ENCODE measurements at places on chromosomes 11 and 22. TPM values are rescaled to one million over a fixed set of nuclear protein-coding genes. Genes with fewer than 3 reads are reported as not detected.

GRCh38 chr22:35582218-35582860 lies 34.8 kb downstream of the MB start:
- no peak for DNase-seq

DNA sequence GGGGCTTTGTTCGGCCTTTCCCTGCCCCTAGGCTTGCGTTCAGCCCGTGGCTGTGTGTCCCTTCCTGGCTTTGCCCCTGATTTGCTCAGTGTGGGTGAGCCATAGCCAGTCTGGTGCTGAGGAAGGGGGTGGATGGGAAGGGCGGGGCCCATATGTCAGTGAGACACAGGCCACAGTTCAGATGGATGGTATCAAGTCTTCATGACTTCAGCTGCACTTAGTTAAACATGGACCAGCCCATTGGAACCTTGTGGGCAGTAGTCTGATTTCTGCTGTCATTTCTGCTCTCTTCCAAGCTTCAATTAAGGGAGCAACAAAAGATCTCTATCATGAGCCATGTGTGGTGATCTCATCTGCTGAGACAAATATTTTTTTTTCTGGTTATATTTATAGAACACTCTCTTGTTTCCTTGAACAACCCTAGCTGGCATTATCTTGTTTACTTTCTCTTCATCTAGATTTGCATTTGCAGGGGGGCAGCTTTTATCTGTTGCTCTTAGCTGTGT lies 21.6 kb upstream of the PEX26 start:
- DNase-seq, result no peak

DNA sequence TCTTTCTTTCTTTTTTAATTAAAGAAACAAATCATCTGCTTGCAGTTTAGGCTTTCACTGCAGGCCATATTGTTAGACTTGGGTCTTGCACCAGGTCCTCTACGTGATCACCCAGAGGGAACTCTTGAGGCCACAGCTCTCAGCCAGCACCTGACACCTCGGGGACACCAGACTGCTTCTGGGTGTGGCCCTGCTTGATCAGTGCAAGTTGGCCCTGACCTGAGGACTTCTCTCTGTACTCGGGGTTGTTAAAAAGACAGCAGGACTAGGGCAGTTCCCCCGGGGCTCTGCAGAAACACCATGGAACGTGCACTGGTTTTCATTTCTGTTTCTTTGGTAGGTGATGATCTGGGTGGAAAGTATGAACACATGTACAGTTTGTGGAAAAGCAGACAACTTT lies 51.2 kb upstream of the MYO18B start:
- no peak for DNase-seq

GRCh38 chr22:37184380-37184755 lies 3.7 kb downstream of the C1QTNF6 start:
- no peak for DNase-seq

GRCh38 chr22:39479254-39479653 lies 22.4 kb downstream of the MGAT3 start:
- no peak for DNase-seq

DNA sequence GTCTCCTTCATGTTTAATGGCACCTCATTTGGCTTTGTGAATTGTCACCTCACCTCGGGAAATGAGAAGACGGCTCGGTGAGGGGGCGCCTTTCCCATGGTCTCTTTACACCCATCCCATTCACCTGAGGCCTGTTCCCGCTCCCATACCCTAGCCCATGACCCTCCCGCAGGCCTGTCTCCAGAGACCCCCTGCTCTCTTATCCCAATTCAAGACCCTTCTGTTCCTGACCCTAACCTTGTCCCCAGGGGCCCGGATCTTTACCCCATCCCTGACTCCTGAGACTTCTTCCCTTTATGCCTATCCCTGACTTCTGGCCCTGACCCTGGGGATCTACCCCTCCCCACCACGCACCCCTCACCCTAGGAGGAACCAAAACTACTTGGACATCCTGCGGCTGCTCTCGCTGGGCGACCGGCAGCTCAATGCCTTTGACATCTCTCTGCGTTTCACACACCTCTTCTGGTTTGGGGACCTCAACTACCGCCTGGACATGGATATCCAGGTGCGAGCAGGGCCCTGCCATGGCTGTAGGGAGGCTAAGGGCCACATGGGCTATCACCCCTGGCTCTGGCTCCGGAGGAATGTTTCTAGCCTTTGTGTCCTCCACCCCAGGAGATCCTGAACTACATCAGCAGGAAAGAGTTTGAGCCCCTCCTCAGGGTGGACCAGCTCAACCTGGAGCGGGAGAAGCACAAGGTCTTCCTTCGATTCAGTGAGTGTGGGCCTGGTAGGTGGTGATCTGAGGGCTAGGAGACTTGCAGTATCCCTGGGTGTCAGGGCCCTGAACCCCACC lies 7.9 kb downstream of the INPPL1 start:
- peak; percentile 37 for DNase-seq

DNA sequence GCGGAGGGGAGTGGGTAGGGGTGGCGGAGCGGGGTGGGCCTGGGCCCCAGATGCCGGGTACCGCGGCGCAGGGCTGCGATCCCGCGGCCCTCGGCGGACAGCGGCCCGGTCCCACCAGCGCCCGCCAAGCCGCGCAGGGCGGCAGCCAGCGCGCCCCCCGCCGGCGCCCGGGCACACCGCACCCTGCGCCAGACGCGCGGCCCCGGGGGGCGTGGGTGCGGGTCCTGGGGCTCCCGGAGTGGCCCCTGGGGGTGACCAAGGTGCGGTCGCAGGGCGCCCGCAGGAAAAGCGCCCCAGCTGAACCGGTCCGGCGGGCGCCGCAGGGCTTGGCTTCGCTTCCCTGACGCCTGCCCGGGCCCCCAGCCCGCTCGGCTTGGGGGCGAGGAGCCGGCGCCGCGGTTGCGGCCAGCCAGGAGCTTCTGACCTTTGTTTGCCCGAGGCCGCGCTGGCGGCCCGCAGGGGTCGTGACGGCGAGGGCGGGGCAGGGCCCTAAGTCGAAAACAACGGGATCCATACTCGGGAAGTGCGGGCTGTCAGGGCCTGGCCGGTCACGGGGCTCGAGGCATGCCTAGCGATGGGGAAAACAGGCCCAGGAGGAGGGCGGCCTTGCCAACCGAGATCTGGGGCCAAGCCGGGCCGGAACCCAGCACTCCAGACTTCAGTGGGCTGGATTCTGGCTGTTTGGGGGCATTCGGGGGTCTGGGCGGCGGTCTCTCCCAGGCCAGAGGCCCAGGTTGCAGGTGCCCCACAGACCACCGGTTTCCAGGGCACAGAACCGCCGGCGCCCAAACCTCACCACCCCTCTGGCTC lies 581 bp upstream of the AP5B1 start:
- DNase-seq, result no peak

Gene CRYAB
- total RNA-seq, result not detected

Gene ARHGAP20
- total RNA-seq, result 0.18 TPM

Gene SHANK2
- total RNA-seq, result not detected

Gene ALG8
- 47.3 TPM for total RNA-seq

Gene ALG9
- 27.3 TPM for total RNA-seq

Gene PGR
- total RNA-seq, result not detected

Gene UQCR10
- total RNA-seq, result 94.9 TPM

Gene NAV2
- total RNA-seq, result 0.26 TPM

Gene SCN4B
- total RNA-seq, result not detected

All from activated CD8-positive, alpha-beta memory T cell treated with anti-CD3 and anti-CD28 coated beads, Interleukin-2, amount 10 ng/mL, durations not matched to agents 7 days and 5 days (primary cell).